ENCODE measurements at places on chromosomes 1 and 21.

DNA sequence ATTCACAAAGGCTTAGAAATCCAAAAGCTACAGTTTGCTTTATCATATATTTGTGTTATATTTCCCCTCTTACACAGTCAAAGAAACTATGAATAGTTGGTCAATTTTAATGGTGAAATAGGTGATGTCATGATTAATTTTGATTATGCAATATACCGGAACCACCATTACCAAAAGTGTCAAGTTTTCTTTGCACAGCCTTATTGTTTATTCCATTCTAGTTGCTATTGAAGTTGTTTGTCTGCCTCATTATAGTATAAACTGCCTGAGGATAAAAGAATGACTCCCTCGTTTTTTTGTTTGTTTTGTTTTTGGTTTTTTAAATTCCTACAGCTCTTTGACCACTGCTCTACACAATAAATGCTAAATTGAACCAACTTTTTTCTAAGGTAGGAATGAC, 690.6 kb upstream of the ZP4 start:
- no peak for DNase-seq

- DNase-seq, result peak; percentile 8
Measured at GRCh38 chr1:221667504-221667903, 74.4 kb downstream of the DUSP10 start.

- no peak for DNase-seq
Measured at GRCh38 chr1:1003618-1004419, 3.9 kb upstream of the HES4 start.

GRCh38 chr1:76388261-76388660, 313.7 kb downstream of the ST6GALNAC3 start:
- DNase-seq, result no peak

GRCh38 chr1:94068096-94068998, 52.6 kb downstream of the ABCA4 start:
- no peak for DNase-seq

GRCh38 chr1:110538075-110538474, 19.1 kb upstream of the KCNA10 start:
- no peak for DNase-seq

GRCh38 chr1:245751116-245751515, 596.3 kb downstream of the KIF26B start:
- no peak for DNase-seq

DNA sequence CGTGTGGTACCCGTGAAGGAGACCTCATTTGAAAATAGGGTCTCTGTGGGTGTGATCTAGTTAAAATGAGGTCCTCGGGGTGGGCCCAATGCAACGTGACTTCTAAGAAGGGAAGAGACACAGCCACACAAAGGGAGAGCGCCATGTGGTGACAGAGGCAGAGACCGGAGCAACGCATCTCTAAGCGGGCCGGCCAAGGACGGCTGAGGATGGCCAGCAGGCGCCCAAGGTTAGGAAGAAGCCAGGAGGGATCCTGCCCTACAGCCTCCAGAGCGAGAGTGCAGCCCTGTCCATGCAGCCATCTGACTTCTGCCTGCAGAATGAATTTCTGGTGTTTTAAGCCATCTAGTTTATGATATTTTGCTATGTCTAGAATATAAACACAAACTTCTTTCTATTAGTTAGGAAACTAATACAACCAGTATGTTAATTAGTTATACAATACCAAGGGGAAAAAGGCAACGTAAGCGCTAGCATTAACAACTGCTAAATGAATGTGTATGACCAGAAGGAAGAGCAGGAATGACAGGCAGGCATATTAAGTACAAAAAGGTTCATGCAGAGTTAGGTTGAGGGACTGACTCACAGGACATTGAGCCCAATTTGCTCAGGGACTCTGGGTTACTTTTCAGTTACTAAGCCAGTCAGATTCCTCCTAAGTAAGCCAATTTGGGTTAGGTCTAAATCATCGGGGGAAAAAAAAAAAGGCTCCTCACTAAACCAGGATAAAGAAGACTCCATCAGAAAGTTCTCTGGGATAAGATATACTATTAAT, 4.1 kb downstream of the CEP104 start:
- DNase-seq, result no peak

DNA sequence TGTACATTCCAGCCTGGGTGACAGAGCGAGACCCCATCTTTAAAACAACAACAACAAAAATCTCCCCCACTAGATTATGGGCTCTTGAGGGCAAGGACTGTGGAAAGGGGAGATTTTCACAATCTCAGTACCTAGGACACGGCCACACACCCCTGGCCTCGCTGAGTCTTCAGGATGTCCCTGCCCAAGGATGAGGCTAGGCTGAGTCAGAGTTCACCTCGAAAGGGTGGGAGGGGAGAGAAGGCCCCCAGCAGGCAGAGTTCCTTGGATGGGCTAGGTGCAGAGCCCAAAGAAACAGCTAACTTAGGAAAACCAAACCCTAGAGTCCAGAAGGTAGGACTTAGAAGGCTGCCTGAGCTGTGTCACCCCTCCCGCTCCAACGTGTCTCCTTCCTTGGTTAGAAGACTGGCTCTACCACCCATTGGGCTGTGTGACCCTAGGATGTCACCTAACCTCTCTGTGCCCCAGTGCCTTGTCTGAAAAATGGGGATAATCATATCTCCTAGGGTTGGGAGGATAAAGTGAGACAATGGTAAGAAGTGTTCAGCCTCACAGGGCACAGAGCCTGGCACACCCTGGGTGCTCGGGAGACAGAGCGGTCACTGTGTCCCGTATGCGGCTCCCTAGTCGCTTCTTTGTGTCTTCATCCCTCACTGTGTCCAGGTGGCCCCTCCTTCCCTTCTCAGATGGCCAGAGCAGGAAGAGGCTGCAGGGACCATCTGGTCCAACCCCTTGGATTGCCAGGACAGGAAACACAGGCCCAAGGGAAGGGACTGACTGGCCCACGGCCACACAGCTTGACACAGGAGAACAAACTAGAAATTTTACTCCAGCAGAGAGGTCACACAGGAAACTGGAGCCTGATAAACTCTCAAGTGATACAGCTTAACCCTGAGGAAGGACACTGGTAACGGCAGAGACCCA, 11.2 kb downstream of the TRIM62 start:
- no peak for DNase-seq

DNA sequence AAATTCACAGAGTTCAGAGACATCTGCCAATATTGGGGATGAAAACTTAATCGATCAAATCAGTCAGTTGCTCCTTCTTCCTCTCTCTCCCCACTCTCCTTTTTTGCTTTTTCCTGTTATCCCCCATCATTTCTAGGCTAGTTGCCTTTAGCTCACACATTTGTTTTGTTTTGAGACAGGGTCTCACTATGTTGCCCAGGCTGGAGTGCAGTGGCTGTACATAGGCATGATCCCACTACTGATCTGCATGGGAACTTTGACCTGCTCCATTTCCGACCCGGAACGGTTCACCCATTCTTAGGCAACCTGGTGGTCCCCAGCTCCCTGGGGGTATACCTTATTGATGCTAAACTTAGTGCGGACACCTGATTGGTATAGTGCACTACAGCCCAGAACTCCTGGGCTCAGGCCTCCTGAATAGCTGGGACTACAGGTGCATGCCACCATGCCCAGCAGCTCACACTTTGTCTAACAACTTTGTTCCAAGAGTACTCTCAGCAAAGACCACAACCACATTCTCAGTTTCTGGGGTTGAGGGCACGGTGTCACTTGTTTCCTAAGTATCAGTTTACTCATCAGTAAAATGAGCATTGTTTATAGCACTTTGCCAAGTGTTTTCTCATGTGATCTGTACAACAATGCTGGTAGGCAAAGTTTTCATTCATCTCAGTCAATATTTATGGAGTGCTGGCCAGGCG, 6.7 kb upstream of the ELOA start:
- DNase-seq, result no peak

- no peak for DNase-seq
Measured at GRCh38 chr1:115239426-115239825, 98.6 kb downstream of the NGF start.

GRCh38 chr1:173241528-173242347, 34.6 kb upstream of the TNFSF4 start:
- DNase-seq, result no peak

- no peak for DNase-seq
Measured at GRCh38 chr1:62178372-62178771, 16.3 kb upstream of the L1TD1 start.

DNA sequence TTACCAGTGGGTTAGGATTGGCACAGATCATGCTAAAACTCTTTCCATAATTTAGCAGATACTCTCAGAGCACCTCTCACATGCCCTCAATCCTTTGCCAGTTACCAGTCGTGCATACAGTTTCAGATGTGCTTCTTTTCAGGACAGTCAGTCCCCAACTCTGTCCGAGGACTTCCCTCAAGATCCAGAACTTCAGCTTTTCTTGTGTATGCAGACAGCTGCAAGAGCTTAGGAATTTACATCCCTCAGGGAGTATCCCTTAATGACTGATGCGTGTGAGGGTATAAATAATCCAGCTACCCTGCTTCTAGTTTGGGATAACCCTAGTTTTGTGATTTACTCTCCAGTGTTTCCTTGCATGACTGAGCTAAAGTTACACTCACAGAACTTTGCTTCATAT, 393.0 kb upstream of the PLXNA2 start:
- DNase-seq, result no peak

DNA sequence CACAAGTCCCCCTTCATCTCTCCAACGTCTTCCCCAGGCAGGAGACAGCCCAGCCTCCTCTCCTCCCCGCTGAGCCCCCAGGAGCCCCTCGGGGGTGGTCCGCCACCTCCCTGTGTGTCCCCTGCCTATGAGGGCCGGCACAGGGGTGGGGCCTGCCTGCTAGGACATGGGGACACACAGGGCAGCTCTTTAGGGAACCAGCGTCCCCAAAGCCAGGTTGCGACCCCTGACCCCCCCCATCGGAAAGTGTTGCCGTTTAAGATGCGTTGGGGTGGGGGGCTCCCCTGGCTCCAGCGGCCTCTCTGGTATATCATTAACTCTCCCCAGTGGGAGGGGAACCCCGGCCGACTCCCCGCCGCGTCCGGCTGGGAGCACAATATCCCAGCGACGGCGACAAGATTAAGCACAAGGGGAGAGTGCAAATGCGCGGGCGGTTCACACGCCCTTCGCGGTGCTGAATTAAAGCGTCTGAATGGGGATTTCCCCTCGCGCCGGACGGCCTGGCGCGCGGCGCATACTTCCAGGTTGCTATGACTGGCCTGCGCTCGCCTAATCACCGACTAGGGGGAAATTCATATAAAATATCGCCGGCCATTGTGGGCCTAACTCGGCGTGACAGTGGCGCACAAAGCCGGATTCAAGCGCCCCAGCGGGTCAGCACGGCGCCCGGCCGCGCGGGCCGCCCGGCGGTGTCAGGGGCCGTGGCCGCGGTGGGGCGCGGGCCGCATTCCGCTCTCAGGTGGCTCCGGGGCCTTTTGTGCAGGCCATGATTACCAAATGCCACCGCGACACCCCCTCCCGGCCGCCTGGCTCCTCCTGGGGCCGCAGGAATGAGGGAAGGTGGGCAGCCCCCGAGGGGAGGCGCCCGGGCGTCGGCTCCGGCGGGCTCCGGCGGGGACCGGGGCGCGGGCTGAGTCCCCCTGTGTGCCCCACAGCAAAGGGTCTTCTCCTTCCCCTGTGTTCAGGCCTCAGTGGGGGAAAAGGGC, 30.9 kb downstream of the WNT3A start:
- peak; percentile 88 for DNase-seq

- no peak for DNase-seq
Measured at GRCh38 chr1:173113015-173113741, 62.4 kb upstream of the TNFSF18 start.

GRCh38 chr1:194322751-194323150, 1136.3 kb upstream of the B3GALT2 start:
- DNase-seq, result no peak

DNA sequence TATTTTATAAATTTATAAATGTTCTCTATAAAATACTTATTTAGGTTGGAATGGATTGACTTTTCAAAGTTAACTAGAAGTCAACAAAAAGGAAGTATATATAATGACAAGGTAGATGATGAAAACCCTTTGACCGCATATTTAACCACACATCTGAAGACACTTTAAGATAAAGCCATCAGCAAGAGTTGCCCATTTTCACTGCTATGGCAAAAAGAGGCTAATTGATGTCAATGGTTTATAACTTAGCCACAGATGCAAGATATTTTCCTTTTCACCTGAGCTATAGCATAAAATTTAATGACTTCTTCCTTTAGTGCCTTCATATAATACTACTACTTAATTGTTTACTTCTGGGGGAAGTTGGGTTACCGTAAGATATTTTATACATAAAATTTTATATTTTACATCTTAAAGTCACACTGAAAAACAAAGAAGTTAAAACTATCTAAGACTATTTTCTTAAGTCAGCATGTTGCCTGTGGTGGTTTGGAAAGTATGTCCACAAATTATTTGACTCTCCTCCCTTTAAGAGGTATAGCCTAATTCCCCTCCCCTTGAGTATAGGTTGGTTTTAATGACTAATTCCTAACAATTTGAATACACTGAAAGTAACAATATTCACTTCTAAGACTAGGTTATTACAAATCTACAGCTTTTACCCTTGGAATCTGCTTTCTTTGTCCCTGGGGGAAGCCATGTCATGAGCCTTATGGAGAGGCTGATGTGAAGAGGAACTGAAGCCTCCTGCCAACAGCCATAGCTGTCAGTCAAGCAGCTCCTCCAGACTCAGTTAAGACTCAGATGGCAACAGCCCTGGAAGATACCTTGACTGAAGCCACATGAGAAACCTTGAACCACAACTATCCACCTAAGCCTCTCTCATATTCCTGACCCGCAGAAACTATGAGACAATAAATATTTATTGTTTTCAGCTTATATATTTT, 40.3 kb upstream of the LRRC8B start:
- no peak for DNase-seq

DNA sequence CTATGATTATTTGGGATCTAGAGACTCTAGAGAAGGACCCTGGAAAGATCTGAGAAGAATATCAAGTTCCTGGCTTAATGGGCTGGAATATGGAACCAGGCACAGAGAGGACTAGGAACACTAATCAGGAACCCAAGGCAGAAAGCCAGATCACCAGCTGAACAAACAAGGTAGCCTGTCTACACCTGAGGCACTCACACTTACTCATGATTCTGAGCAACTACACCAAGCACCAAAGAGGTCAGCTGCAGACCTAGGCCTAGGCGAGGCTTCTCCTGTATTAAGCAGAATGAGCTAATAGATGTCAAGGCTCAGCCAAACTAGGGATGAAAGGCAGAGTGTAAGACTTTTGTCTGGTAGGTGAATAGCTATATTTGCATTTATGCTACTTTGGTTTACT, 368.1 kb downstream of the LTN1 start:
- DNase-seq, result no peak

- no peak for DNase-seq
Measured at GRCh38 chr1:183622013-183622412, 13.6 kb downstream of the ARPC5 start.

- no peak for DNase-seq
Measured at GRCh38 chr1:205351984-205352713, 4.6 kb downstream of the KLHDC8A start.

All from GM13977 (cell line).